HFFc6 (cell line): ENCODE measurements at places on chromosomes 7 and 10.

DNA sequence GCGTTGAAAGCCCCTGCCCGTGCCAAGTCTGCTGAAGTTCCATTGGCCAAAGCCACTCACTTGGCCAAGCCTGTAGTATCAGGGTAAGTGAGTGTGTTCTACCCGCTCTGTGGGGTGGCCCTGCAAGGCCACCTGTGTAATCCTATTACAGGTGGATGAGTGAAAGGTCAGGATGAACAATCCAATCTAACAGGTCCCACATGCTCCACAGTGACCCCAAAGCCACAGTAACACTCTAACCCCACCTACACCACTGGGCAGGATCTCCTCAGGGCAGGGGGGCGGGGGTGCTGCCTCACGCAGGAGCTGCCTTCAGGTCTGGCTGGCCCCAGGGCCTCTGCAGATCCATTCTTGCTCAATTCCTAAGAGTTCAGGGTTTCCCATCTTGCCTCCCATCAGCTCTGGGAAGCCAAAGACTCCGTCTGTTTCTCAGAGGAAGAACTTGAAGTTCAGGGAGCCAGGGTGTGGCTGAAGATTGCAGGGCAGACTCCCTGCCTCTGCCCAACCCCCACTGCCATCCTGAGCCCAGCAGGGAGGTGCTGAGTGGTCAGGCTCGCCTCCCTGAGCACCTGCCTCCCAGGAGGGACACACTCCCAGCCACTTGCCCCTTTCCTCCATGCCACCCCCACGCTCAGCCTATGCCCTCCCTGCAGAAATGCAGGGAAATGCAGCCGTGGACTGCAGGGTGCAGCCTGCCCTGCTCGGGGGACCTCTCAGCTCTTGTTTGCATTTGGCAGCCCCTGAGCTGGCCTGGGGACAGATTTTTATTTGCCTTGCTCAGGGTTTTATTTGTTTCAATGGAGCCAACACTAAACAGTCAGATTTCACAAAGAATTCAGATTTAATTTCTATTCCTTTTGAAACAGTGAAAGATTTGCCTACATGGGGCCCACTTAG, 9.8 kb upstream of the COMTD1 start:
- no peak for DNase-seq

- DNase-seq: no peak
Observed at GRCh38 chr7:27163288-27164044, 1.9 kb downstream of the HOXA9 start.

DNA sequence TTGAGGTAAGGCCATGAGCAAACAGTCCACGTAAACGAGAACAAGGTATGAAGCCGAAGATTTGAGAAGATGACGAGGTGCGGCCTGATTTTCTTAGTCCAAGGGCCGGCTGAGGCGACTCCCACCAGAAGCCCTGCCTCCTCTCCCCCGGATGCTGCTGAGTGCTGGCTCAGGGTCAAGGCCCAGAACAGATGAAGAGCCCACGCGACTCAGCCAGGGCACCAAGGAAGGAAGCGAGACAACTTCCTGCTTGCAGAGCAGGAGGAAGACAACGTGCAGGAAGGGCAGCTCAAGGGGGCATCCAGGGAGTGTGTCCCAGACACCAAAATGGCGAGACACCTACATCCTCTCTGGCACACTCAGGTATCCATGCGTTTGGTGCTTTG, 99.5 kb downstream of the CYTH3 start:
- DNase-seq: no peak

GRCh38 chr7:142381727-142382390, 124.0 kb upstream of the PRSS58 start:
- DNase-seq: no peak

DNA sequence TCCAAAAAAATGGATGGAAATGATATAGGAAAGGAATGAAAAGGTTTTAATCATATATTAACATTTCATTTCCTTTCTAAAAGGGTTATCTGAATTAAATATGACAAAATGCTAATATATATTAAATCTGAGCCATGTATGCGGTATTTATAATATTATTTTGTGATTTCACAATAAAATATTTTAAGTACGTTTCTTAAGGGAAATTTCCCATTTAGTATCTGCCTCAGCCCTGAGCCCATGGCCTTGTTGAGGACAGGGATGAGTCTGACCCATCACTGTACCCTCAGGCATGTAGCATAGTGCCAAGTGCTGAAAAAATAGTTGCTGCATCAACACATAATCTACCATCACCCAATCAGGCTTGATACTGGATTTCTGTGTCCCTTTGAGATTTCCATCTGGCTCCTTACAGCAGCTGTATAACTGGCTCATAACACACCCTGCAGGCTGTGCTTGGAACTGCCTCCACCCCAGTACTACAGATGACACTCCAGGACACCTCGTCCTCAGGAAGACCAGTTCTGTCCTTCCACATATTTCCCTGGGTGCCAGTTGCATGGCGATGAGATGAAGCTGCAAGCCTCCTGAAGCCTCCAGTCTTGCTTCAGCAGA, 59.4 kb upstream of the ASAH2 start:
- DNase-seq: no peak

DNA sequence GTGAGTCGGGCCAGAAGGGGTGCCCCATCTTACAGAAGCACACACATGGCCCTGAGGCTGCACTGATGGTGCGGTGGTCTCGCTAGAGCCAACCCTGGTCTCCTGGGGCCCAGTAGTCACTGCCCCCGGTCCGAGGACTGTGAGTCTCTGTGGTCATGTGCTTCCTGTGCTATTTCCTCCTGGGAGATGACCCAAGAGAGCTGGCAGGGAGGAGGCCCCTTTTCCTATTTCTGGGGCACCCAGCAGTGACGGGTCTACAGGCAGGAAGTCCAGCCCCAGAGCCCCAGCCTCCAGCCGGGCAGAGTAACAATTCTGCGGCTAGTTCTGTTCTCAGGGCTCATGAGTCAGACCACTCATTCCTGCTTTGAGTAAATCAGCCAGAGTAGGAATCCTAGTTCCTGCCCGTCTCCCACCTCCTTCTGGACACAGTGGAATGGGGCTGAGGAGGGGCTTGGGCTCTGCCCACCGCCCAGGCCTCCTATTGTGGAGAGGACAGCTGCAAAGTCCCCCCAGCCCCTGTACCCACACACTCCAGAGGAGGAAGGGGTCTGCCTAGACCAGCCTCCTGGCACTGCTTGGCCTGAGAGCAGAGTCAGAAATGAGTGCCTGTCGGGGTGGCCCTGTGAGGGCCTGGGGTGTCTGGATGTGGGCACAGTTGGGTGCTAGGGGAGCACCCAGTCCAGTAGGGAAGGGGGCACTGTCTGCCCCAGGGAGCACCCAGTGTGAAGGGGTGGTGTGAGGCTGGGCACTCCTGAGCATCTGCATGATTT, 80.5 kb upstream of the PPIF start:
- DNase-seq: peak; percentile 97

GRCh38 chr7:47379629-47380324, 202.1 kb downstream of the TNS3 start:
- peak; percentile 45 for DNase-seq

DNA sequence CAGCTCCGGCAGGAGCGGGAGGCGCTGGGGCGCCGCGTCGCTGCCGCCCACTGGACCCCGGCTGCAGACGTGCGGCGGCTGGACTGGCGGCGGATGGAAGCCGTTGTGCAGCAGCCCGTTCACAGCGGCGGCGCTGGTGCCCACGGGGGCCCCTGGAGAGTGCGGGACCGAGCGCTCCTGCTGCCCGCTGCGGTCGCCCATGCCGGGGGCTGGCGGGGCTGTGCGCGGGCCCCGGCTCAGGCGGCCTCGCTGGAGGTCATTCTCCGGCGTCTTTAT, 413 bp downstream of the PANK1 start:
- DNase-seq: no peak

- no peak for DNase-seq
Observed at GRCh38 chr7:131051304-131051703, 276.4 kb upstream of the MKLN1 start.

DNA sequence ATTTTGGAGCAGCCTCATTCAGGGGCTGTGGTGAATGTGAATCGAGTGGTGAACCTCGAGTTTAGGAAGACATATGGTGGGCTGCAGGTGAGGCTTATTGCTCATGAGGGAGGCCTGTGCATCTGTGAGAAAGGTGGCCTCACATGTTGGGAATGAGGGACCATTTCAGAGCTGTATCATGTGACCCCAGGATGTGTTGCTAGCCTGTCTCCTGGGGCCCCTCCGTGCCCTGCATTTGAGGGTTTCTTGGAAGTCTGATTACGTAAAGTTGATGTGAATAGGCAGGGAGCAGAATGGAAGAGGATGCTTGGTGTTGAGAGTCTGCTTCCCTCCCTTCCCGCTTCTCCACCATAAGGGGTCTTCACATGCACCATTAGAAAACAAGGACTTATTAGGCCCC, 569.1 kb downstream of the LRMDA start:
- DNase-seq: no peak

DNA sequence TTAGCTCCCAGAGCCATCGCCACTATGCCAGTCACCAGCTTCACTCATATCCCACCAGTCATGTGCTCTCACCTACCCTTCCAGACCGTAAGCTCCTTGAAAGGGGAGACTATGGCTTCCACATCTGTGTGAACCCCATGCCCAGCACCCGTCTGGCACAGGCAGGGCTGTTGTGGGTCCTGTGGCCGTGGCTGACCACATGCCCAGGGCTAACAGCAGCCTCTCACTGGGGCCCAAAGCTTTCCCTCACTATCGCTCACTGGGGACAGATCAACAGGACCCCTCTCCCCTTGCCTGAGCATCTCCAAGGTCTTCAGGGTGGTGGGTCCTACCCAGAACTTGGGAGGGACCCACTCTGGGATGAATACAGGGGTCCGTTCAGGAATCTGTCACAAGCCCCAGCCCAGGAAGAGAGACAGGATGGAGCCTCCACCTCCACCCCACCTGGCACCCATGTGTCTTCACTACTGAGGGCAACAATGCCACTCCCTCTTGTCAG, 303.9 kb downstream of the GRID1 start:
- DNase-seq: no peak

- no peak for DNase-seq
Observed at GRCh38 chr10:110750931-110751330, 106.8 kb downstream of the RBM20 start.

GRCh38 chr7:1520539-1521234, 9.8 kb upstream of the MAFK start:
- DNase-seq: no peak

- no peak for DNase-seq
Observed at GRCh38 chr10:114252883-114253282, 13.8 kb downstream of the VWA2 start.

DNA sequence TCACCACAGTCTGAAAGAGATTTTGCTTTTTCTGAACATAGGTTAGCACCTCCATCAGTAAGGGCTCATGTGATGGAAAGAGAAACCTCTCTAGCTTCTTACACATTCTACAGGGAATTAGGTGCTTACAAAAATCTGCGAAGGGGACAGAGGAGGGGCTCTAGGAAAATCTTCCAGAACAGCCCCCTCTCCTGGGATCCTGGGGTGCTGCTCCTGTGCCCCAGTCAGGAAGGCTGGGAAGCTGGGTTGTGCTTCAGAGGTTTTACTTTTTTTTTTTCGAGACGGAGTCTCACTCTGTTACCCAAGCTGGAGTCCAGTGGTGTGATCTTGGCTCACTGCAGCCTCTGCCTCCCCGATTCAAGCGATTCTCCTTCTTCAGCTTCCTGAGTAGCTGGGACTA, 7.5 kb upstream of the FAM171A1 start:
- DNase-seq: no peak

- DNase-seq: no peak
Observed at GRCh38 chr7:138460176-138460648, at the start of gene TRIM24. TRIM24 (plus strand) TSS chr7:138460259; CDS start chr7:138460549, 290 bp downstream.

- no peak for DNase-seq
Observed at GRCh38 chr7:134831862-134832261, 52.4 kb downstream of the CALD1 start.

GRCh38 chr10:92074126-92074887, 150.7 kb downstream of the BTAF1 start:
- peak; percentile 20 for DNase-seq

DNA sequence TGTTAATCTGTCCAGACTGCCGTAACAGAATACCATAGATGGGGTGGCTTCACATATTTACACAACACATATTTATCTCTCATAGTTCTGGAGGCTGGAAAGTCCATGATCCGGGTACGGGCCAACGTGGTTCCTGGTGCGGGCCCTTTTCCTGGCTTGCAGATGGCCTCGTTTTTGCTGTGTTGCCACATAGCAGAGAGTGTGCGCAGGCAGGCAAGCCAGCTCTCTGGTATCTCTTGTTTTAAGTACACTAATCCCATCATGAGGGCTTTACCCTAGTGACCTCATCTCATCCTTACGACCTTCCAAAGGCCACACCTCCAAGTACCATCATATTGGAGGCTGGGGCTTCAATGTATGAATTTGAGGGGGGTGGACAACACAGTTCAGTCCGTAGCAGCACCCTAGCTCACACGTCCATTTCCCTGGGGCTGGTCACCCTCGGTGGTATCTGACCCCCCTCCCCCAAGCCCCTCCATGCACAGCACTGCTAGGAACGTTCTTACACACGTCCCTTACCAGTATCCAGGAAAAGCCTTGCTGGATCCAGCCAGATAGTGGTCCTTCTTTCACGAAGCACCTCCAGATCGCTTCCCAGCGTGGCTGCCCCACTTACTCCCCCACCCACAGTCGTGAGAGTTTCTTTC, 21.5 kb downstream of the CUX1 start:
- DNase-seq: no peak

- DNase-seq: no peak
Observed at GRCh38 chr7:22417841-22418240, 60.9 kb upstream of the RAPGEF5 start.

DNA sequence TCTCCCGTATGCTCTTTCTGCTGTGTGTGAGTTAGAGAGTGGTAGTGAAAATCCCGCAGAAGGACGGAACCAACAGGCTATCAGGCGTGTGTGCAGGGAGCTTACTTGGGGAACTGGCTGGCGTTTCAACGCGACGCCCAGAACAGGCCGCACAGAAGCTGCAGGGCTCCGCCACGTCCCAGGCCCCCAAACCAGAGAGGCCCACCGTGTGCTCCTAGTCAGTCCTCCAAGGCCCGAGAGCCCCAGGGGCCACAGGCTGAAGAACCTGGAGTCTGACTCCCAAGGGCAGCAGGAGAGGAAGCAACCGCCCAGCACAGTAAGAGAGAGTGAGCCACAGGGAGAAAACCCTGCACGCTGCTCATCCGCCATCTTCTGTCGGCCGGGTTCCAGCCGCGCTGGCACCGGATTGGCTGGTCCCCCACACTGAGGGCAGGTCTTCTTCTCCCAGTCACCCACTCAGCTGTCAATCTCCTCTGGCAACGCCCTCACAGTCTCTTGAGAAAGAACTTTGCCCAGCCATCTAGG, 730.6 kb upstream of the VSTM2A start:
- no peak for DNase-seq

GRCh38 chr10:54585572-54585971, 215.5 kb downstream of the PCDH15 start:
- DNase-seq: no peak

- DNase-seq: no peak
Observed at GRCh38 chr10:132970641-132971438, 28.5 kb upstream of the CFAP46 start.

DNA sequence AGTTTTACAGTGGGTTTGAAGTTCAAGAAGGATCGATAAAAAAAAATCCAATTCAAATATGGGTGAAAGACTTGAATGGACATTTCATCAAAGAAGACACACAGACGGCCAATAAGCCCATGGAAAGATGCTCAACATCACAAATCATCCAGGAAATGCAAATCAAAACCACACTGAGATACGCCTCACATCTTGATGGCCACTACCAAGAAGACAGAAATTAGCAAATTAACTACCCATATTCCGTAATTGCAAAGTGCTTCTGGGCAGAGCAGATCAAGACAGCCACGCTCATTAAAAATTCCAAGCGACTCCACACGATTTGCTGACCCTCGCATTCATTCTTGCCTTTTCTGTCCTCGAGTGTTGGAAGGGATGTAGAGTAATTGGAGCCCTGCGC, 34.1 kb upstream of the PPP2R2D start:
- DNase-seq: no peak

GRCh38 chr10:107215681-107216080, 51.2 kb upstream of the SORCS1 start:
- DNase-seq: no peak
